A549 (cell line): ENCODE measurements at places on chromosomes 1 and 21.

DNA sequence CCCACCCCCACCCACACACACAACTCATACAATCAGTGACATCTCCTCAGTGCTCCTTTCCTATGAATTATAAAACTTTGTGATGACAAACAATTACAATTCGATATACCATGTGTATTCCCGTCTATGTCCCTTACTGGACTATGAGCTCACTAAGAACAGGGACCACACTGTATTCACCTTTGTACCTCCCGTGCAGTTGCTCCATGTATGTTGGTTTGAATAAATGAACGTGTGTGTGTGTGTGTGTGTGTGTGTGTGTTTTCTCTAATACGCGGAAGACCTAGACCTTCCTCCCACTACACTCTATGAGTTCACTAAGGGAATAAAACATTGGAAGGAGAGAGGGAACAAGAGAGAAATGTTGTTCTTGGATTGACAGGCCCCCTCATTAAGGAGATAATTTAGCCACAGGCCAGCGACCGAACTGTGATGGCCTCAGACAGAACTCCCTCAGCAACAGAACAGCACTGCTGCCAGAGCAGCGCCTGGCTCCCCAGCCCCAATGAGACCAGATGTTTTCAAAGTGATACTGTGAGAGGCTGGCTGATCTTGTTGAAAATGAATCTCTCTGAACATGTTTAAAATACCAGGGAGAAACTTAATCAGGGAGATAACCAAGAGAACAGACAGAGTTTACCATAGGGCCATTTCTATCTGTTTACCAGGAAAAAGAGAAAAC, 21.7 kb downstream of the BCAR3 start:
- no peak for DNase-seq

DNA sequence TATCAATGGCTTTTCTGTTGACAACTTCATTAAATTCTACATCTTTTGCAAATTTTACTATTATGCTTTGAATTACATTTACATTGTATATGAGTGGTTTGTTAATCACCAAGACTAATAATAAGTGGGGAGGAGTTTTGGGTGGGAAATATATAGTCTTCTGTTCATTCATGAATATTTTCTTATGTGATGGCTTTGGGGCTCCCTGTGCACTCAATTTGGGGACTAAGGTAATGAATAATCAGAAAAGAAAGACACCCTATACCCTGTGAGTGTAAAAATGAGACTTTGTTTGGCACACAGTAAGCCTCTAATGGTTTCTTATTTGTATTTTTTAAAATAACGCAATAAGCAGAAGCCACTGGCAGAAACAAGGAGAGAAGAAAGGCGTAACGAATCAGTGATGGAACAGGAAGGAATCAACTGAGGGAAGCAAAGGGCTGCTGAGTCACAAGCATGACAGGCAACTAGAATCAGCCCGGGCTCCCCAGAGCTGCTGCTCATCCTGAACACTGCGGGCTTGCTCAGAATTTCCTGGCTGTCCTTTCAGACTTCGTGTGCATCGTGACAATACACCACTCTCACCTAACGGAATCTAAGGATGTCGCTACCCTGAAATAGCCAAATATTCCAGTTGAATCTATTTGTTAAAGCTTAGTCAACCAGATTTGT, 20.8 kb upstream of the RGS2 start:
- peak; percentile 61 for DNase-seq

DNA sequence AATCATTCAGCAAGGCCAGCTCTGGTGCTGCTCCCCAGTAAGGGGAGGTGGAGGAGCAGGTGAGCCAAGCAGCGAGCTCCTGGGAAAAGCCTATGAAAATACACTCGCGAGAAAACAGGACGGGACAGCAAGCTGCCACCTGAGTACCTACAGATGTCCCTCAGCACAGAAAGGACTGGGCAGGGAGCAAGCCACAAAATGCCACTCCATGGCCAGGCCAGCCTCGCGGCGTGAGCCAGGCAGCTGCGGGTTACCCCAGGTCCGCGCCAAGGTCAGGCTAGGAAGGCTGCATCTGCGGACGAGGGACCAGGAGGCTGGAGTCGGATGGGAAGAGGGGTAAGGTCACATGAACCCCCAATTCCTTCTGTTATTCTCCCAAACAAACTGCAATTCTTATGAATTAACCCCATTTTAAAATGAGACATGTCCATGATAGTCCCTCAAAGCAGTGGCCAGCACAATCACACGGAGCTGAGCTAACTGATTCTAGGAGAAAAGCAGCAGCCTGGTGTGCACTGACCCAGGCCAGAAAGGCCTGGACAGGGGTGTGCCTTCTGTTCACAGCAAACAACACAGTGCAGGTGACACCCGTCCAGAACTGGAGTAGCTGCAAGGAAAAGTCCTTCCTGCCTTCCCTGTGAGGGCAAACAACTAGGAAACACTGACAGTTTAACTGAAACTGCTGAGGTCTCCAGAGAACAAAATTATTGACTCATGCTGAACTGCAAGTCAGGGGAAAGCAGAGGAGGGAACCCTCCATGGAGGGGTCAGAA, 26.5 kb downstream of the PARP1 start:
- DNase-seq: no peak

- DNase-seq: no peak
These were observed 5.8 kb upstream of the SPRR5 start for GRCh38 chr1:152941037-152941711.

DNA sequence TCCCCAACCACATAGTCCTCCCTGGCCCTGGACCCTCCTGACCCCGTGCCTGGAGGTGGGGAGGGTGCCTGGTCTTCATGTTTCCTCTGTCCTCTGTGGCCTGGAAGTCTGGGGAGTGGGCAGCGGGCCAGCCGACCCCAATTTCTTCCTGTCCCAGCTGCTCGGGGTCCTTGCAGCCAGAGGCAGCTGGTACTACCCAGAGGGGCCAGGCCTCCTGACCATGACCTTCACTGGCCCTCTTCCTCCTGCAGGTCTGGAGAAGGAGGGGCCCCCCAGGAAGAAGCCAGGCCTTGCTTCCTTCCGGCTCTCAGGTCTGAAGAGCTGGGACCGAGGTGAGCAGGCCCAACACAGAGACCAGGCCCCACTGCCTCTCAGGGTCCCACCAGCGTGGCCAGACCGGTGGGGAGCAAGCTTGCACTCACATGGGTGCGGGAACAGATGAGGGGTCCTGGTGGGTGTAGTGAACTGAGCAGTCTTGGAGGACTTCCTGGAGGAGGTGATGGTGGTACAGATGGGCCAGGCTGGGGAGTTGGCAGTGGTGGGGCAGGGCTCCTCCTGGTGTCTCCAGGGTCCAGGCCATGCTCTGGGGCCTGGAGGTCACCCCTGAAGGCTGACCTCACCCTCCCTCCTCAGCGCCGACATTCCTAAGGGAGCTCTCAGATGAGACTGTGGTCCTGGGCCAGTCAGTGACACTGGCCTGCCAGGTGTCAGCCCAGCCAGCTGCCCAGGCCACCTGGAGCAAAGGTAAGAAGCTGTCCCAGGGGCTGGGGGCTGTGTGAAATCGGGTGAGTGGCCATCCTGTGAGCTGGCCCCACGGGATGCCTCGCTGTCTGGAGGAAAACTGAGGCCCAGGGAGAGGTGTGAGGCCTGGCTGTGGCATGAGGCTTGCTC, 32.7 kb downstream of the TRIM11 start:
- DNase-seq: no peak
